Left renal cortex interstitium (tissue), 4 donors: ENCODE measurements at places on chromosomes 2 and 18. TPM values are rescaled to one million over a fixed set of nuclear protein-coding genes. Genes with fewer than 3 reads are reported as not detected.

The GPR55 gene
- polyA plus RNA-seq = 0.19 TPM

The LINC00305 gene
- 8.5 TPM for polyA plus RNA-seq

- DNase-seq = no peak
Observed at GRCh38 chr2:52934323-52934898, 833.2 kb upstream of the CHAC2 start.

GRCh38 chr2:14530506-14530905 is 102.0 kb upstream of the LRATD1 start:
- DNase-seq = no peak

DNA sequence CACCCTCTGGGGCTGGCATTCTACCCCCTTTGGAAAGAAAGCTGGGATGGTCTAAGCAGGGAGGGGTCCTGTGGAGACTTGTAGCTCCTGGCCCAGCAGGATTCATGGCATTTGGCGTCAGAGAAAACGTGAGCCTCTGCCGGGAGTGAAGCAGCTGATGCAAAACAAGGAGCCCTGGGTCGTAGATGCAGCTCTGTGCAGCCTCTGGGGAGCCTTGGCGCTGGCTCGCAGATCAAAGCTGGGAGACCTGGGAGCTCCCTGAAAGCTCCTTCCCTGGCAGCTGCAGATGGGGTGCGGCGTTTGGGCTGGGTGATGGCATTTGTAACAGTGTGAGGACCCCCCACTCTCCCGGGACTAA is 148.3 kb downstream of the KLHL29 start:
- DNase-seq = no peak

GRCh38 chr2:14816069-14817060 is 183.8 kb downstream of the LRATD1 start:
- DNase-seq = no peak

DNA sequence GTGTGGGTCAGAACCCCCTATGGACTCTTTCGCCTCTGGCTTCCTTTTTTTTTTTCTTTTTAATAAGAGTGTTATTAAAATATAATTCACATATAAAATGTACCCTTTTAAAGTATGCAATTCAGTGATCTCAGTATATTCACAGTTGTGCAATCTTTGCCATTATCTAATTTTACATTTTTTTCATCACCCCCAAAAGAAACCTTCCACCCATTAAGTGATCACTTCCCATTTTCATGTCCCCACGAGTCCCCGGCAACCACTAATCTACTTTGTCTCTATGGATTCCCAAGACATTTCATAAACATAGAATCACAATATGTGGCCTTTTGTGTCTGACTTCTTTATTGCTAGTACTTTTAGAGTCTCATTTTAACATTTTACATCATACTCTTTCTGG is 38.7 kb upstream of the ANXA4 start:
- no peak for DNase-seq

GRCh38 chr2:101047774-101048173 is 45.7 kb downstream of the RPL31 start:
- no peak for DNase-seq

GRCh38 chr2:179876266-179876665 is 14.9 kb upstream of the ZNF385B start:
- no peak for DNase-seq

DNA sequence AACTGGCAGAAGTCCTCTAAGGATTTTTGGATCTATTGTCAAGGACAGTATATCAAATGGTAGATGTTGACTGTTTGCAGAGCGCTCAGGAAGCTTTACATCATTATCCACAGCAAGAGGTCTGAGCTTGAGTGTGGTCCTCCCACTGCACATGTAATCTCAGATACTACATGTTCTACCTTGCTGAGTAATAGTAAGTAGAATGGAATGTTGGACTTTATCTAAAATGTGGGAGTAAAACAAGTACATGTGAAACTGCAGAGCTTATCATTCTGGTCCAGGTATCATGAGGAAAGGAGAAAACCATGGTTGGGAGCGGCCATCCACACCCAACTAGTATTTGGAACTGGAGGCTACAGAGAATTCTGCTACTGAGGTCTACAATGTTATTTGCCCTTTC is 19.3 kb upstream of the CD28 start:
- no peak for DNase-seq
